ENCODE measurements at places on chromosomes 4 and X.

DNA sequence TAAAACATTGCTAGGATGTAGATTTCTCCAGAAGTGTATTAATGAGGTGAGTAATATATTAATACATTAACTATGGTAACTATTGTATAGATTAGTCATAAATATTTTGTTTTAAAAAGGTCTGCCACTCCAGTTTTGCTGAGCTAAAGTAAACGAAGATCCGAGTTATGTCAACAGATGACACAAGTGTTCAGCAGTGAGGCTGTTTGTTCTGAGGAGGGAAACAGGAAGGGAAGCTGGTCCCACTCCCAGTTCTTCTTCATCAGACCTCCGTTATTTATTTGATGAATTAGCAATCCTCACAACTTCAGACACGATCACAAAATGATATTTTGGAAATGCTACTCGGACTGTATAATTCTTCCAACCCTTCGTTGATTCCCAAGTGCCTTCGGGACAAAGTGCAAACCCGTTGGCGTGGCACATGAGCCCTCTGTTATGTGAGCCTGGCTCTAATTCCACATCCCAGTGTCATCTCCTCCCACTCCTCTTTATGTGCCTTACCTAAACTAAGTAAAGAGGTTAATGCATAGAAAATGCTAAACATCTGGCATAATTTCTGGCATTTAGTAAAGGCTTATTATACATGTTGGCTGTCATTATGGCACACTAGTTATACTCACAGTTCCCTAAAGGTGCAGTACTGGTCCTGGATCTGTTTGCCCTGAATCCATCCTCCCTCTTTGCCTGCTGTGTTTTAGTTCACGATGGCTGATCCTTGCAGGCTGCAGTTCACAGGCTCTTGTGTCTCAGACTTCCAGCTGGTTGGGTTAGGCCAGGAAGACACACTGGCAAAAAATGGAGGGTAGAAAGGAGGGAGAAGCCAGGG lies 190.6 kb upstream of the LNX1 start:
- no peak for DNase-seq

GRCh38 chr4:40576651-40577480 lies 52.8 kb downstream of the RBM47 start:
- DNase-seq = peak; percentile 79

- no peak for DNase-seq
These were observed 686.1 kb downstream of the DMD start for GRCh38 chrX:32525234-32525633.

DNA sequence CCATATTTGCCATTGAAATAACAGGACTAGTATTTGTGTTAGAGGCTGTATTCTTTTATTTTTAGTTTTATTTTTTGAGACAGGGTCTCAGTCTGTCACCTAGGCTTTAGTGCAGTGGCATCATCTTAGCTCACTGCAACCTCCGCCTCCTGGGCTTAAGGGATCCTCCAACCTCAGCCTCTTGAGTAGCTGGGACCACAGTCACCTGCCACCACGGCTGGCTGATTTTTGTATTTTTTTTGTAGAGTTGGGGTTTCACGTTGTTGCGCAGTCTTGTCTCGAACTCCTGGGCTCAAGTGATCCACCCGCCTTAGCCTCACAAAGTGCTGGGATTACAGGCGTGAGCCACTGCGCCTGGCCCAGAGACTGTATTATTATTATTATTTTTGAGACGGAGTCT lies 15.3 kb downstream of the TMEM131L start:
- DNase-seq = no peak

GRCh38 chr4:119861731-119862130 lies 204.9 kb downstream of the MAD2L1 start:
- no peak for DNase-seq

DNA sequence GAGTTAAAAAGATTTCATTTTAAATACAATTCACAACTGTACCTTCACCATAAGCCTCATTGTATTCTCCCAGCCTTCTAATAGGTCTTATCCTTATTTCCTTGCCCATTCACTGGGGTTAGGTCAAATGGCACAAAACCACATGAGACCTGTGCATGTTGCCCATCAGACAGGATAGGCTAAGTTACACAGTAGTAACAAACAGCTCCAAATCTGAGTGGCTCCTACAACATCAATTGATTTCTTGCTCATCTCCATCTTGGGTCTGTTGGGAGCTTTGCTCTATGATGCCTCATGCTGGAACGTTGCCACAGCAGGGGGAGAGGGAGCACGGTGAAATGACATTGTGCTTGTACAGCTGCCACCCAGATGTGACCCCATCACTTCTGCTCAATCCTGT lies 70.6 kb downstream of the DHX15 start:
- no peak for DNase-seq

DNA sequence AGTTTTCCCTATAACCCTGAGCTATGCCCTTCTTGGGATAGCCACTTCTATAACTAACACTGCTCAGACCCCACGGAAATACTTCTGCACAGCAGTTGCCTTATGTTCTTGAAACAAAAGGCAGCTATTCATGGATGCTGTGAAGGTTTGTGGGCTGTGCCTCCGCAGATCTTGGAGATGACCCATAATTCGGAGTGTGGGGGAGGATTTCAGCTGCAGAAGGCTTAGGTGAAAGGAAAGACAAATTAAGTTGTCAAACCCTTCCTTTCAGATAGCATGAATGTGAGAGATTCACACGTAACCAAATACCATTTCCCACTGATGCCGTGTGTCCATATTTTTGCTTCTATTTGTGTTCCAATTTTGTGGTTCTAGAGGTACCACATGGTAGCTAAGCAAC lies 38.1 kb upstream of the NYX start:
- DNase-seq = no peak

DNA sequence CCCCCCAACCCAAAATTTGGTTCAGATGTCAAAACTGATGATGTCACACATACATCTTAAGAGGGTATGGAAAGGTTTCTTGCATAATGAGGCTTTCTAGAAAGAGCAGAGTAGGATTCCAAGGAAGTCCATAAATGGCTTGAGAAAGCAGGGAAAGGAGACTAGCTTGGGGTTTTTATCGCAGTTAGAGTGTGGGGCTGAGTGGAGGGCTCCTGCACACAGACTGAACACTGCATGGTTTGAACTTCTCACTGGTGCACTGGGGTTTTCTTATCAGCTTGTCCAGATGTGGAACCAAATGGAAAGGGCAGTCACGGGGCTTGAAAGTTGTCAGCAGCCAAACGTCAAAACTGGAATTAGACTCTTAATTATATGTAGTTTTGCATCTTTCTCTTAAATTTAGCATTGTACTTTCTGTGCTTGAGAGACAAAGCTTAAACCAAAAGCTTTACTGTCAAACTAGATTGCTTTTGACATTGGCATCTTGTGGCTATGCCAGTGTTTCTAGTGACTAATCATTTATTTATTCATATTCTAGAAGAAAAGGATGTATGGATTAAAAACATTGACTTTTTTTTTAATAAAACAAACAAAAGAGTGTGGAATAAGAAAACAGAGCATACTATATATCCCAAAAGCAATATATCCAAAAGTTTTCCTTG lies 78.3 kb upstream of the STIM2 start:
- no peak for DNase-seq

- DNase-seq = no peak
These were observed 107.6 kb downstream of the LARP1B start for GRCh38 chr4:128168701-128169100.

DNA sequence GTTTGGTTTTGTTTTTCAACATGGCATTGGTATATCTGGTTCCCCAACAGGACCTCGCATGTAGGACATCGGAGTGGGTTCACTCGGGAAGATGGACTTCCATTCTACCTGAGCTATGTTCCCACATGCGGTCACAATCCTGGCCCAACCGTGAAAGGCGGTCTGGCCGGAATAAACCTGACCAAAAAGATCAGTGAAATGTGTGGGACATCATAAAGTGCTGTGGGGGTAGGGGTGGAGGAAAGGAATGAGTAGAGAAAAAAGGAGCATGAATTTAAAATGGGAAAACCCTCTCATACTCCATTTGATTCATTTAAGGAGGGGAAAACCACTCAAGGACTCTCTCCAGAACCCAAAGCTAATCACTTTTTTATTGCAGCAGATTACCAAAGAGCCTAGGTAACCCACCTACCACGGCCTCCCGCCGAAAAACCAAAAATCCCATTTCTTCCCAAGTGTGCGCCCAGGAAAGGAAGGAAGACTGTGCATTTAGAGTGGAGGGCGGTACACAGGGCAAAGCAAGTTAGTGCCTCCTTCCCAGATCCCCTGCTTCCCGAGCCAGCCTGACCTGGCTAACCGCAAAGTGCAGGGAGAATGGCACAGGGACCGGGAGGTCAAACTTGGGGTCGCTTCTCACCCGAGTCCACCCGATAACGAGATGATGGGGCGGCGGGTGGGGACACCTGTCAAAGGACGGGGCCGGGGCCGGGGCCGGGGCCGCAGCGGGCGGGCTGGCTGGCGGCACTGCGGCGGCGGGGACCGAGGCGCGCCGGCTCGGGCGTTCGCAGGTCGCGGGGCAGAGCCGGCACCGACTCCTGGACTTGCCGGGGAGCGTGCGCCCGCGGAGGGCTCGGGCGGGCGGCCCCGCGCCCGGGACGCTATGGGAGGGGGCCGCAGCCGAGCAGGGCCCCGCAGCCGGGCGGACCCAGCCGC lies 669 bp downstream of the TMEM150C start:
- peak; percentile 9 for DNase-seq

All from Calu3 (cell line).